Osteoblast (primary cell): ENCODE measurements at places on chromosomes 16 and 17. TPM values are rescaled to one million over a fixed set of nuclear protein-coding genes. Genes with fewer than 3 reads are reported as not detected.

Gene EVPLL
- not detected in 2 replicates for total RNA-seq

Gene DCXR
- 23.9 and 31.8 TPM in 2 replicates for total RNA-seq

Gene FBXW10B
- total RNA-seq = 0.29 and 0.36 TPM in 2 replicates

Gene PRSS27
- 1.5 and 2.5 TPM in 2 replicates for total RNA-seq

Gene NPTX1
- total RNA-seq = under 0.01 and 0.29 TPM in 2 replicates

Gene STXBP4
- total RNA-seq = 14.7 and 19.2 TPM in 2 replicates

Gene TPSAB1
- not detected in 2 replicates for total RNA-seq

Gene SULT1A3
- total RNA-seq = 4.1 and 6.2 TPM in 2 replicates

Gene KCNJ18
- total RNA-seq = not detected in 2 replicates

Gene TUBG1
- total RNA-seq = 19.2 and 20.3 TPM in 2 replicates

Gene MMP28
- total RNA-seq = 1.2 and 1.8 TPM in 2 replicates

Gene TM4SF5
- not detected in 2 replicates for total RNA-seq

Gene ABR
- total RNA-seq = 156 and 163 TPM in 2 replicates

Gene HSD17B2
- total RNA-seq = not detected in 2 replicates

Gene CMTM2
- not detected in 2 replicates for total RNA-seq

Gene TSPAN10
- total RNA-seq = 2.9 and 11.5 TPM in 2 replicates

Gene C16orf54
- total RNA-seq = 0.59 and 0.72 TPM in 2 replicates

Gene KRTAP4-3
- not detected in 2 replicates for total RNA-seq

Gene NPIPB9
- 1.8 and 2.7 TPM in 2 replicates for total RNA-seq
